Hair follicular keratinocyte (primary cell): ENCODE measurements at places on chromosomes 3 and 15. TPM values are rescaled to one million over a fixed set of nuclear protein-coding genes. Genes with fewer than 3 reads are reported as not detected.

The RAB5A gene
- 37.6 and 39.5 TPM in 2 replicates for total RNA-seq

The CCR3 gene
- total RNA-seq: not detected in 2 replicates

The DLL4 gene
- total RNA-seq: 0.08 TPM in 1 of 2 replicates, not detected in the other

The FAIM gene
- total RNA-seq: 9.4 and 12.1 TPM in 2 replicates

The LRRC31 gene
- not detected in 2 replicates for total RNA-seq

The GASK1A gene
- 0.91 and 0.94 TPM in 2 replicates for total RNA-seq

The PSTPIP1 gene
- 4.6 and 11.1 TPM in 2 replicates for total RNA-seq

The GOLGA8G gene
- total RNA-seq: not detected in 2 replicates

The TMEM207 gene
- not detected in 2 replicates for total RNA-seq

The AEN gene
- total RNA-seq: 27.3 and 39.5 TPM in 2 replicates

The CHRNB4 gene
- not detected in 2 replicates for total RNA-seq

The LAMB2 gene
- total RNA-seq: 119 and 120 TPM in 2 replicates

The KIF7 gene
- 4.5 and 6.2 TPM in 2 replicates for total RNA-seq

The CLDN18 gene
- not detected in 2 replicates for total RNA-seq

The CCR1 gene
- not detected in 2 replicates for total RNA-seq

The FAM81A gene
- 0.04 TPM in 1 of 2 replicates, not detected in the other for total RNA-seq
